ENCODE measurements at places on chromosomes 1 and 21.

- peak overlapping the region; percentile 23 for H3K4me3 ChIP-seq
- H3K4me1 ChIP-seq: peaks cover 30% of the 10 kb centered on the region
- peak overlapping the region; percentile 2 for H3K27ac ChIP-seq
Measured at GRCh38 chr1:51541313-51542050, 22.4 kb upstream of the EPS15 start.

DNA sequence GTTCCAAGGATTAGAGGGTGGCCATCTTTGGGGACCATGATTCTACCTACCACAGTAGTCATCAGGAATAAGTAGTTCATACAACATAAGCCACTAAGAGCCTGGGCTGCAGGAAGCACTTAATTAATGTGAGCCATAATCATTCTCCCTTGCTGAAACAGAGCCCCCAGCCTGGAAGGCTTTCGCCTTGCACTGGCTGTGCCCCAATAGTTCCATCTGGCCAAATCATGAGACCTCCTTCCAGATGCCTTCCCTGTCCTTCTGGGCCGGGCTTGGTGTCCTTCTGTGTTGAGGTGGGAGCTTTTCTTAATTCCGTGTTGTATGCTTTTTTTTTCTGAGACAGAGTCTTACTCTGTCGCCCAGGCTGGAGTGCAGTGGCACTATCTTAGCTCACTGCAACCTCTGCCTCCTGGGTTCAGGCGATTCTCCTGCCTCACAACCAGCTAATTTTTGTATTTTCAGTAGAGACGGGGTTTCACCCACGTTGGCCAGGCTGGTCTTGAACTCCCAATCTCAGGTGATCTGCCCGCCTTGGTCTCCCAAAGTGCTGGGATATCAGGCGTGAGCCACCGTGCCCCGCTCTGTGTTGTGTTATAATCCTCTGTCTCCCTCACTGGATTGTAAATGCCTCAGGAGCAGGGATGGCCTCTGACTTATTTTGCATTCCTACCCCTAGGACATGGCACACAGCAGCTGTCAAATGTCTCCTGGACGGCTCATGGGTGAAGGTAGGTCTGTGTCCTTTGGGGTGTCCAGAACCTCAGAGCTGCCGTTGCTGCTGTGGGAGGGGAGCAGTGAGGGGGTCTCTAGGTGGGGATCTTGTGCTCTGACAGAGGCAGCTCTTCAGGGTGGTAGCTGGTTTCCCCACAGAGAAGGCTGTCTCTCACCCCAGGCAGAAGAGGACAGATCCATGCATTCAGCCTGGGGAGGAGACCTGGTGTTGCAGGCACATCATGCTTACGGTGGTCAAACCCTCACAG lies 10.1 kb downstream of the GNG4 start:
- H3K27me3 ChIP-seq: peaks cover 26% of the 10 kb centered on the region
- no peak for DNase-seq
- peaks cover 32% of the 10 kb centered on the region for H3K4me1 ChIP-seq
- H3K36me3 ChIP-seq: no peaks in the 10 kb centered on the region
- no peak overlapping the region for H3K27ac ChIP-seq

GRCh38 chr1:228935198-228935663 lies 200.0 kb downstream of the RHOU start:
- H3K4me1 ChIP-seq: peaks cover 34% of the 10 kb centered on the region
- peaks cover 6% of the 10 kb centered on the region for H3K27me3 ChIP-seq
- no peak overlapping the region for H3K4me3 ChIP-seq
- DNase-seq: no peak
- no peak overlapping the region for H3K27ac ChIP-seq
- H3K36me3 ChIP-seq: no peaks in the 10 kb centered on the region

GRCh38 chr1:210301615-210302000 lies 27.1 kb upstream of the HHAT start:
- H3K4me3 ChIP-seq: no peak overlapping the region
- H3K27ac ChIP-seq: no peak overlapping the region

GRCh38 chr21:44696572-44696971 lies 400 bp upstream of the KRTAP10-12 start:
- H3K4me1 ChIP-seq: peaks cover 4% of the 10 kb centered on the region
- H3K36me3 ChIP-seq: peaks cover 4% of the 10 kb centered on the region
- DNase-seq: no peak
- H3K27ac ChIP-seq: no peak overlapping the region
- no peak overlapping the region for H3K4me3 ChIP-seq
- peaks cover 43% of the 10 kb centered on the region for H3K27me3 ChIP-seq

GRCh38 chr1:191065771-191066170 lies 588.1 kb upstream of the BRINP3 start:
- H3K4me3 ChIP-seq: no peak overlapping the region
- H3K27ac ChIP-seq: no peak overlapping the region
- H3K4me1 ChIP-seq: no peaks in the 10 kb centered on the region
- H3K27me3 ChIP-seq: no peaks in the 10 kb centered on the region
- no peak for DNase-seq

GRCh38 chr1:233675893-233676292 lies 62.0 kb downstream of the KCNK1 start:
- H3K36me3 ChIP-seq: no peaks in the 10 kb centered on the region
- no peaks in the 10 kb centered on the region for H3K4me1 ChIP-seq
- no peak for DNase-seq
- H3K4me3 ChIP-seq: no peak overlapping the region

GRCh38 chr1:5887971-5888361 lies 104.3 kb downstream of the NPHP4 start:
- no peak overlapping the region for H3K4me3 ChIP-seq
- H3K4me1 ChIP-seq: no peaks in the 10 kb centered on the region
- no peak for DNase-seq
- H3K36me3 ChIP-seq: no peaks in the 10 kb centered on the region
- no peaks in the 10 kb centered on the region for H3K27me3 ChIP-seq

- no peak overlapping the region for H3K4me3 ChIP-seq
- H3K4me1 ChIP-seq: no peaks in the 10 kb centered on the region
- no peaks in the 10 kb centered on the region for H3K36me3 ChIP-seq
- no peak for DNase-seq
- H3K27me3 ChIP-seq: peaks cover 56% of the 10 kb centered on the region
Measured at GRCh38 chr1:205939690-205940330, 3.4 kb downstream of the SLC26A9 start.
